ENCODE measurements at places on chromosomes 11 and 22.

DNA sequence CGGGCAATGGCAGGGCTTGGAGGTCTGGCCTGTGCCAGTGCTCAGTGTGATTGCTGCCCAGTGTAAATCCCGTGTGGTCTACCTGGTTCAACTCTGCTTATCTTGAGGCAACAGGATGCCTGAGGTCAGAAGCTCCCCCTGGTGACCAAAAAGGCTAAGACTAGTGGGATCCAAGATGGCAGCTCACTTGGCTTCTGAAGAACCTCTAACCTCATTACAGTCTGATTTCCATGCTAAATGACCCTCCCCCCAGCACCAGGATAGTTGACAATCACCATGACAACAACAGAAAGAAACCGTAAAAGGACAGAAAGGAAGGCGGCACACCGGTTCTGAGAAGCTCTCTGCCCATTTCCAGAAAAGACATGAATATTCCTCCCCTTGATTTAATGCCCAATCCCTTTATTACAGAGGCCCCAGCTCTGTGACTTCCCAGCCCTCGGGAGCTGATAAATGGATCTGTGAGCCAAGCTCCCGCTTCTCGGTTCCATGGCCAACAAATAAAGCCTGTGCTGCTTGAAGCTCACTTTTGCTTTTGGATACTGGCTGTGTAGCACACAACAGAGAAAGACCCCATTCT lies 398.4 kb downstream of the CTTN start:
- no peak for DNase-seq

DNA sequence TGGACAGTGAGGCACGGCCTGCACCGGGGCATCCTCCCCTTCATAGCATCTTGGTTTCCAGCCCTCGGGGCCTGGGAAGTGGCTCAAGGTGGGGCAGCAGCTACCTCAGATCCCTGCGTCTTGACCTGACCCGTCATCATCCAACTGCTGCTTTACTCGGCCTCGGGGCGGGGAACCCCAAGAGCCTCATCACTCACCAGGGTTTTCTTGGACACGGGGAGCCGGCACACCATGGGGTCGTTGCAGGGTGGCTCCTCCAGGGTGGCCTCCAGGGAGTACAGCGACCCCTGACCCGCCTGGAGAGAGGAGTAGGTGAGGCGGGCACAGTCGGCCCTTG lies 651 bp downstream of the CTSF start:
- DNase-seq, result no peak

- no peak for DNase-seq
Observed at GRCh38 chr11:84580428-84580827, 1046.7 kb downstream of the DLG2 start.

DNA sequence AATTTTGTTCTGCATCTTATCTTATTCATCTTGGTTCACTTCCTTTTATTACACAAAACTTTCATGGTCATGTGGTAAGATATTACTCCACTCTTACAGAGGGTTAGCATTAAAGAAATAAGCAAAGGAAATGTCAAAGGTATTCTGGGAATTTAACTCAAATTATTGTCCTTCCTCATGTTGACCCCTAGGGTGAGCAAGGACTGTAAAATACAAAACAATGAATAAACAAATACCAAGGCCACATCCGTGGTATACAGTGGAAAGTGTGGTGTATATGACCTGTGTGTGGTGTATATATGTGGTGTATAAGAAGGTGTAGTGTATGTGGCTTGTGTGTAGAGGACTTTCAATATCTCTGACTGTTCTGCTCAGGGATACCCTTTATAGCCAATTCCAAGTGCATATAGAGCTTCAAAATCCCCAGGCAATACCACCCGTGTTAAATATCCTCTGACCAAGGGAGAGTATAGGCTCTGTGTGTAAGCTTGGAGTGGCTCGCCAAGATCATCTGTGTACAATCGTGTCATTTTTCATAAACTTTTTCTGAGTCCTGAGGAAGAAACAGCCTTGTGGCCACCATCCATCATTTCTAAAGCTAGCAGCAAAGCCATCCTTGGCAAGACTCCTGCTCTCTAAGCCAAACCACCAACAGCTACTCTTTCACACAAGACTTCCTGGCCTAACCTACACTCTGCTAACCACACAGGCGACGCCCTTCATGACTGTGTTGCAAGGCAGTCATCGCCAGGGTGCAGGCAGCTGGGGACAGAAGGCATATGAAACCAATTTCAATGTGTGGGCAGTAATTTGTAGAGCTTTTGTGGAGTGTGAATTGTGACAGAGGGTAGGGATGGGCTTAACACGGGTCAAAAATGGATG lies 548.0 kb downstream of the ETS1 start:
- DNase-seq, result peak; percentile 88

- DNase-seq, result no peak
Observed at GRCh38 chr11:32527261-32528175, 56.1 kb upstream of the EIF3M start.

- DNase-seq, result no peak
Observed at GRCh38 chr22:19478045-19478900, 720 bp downstream of the UFD1 start.

- DNase-seq, result no peak
Observed at GRCh38 chr22:43925433-43926348, 2.1 kb downstream of the PNPLA3 start.

DNA sequence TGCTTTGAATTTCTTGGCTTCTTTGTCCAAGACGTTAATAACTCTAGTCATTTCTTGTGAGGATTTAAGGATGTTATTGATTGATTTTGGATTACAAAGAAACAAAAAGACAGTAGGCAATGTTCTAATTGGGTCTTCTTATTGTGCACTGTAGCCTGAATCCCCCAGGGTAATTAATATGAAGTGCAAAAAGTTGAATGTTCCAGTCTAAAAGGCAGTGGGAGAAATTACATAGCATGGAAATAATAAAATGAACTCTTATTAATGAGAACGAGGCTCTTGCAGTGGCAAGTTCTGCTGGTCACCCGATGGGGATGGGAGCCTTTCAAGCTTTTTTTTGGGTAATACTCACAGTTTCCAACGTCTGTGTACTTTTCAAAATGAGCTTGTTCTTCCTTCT lies 45.6 kb downstream of the UBASH3B start:
- DNase-seq, result no peak

GRCh38 chr11:100715165-100715761 lies 28.2 kb downstream of the ARHGAP42 start:
- no peak for DNase-seq

- peak; percentile 37 for DNase-seq
Observed at GRCh38 chr11:88435415-88435814, 97.9 kb upstream of the CTSC start.

- no peak for DNase-seq
Observed at GRCh38 chr11:37896016-37896415, 1298.0 kb upstream of the RAG2 start.

DNA sequence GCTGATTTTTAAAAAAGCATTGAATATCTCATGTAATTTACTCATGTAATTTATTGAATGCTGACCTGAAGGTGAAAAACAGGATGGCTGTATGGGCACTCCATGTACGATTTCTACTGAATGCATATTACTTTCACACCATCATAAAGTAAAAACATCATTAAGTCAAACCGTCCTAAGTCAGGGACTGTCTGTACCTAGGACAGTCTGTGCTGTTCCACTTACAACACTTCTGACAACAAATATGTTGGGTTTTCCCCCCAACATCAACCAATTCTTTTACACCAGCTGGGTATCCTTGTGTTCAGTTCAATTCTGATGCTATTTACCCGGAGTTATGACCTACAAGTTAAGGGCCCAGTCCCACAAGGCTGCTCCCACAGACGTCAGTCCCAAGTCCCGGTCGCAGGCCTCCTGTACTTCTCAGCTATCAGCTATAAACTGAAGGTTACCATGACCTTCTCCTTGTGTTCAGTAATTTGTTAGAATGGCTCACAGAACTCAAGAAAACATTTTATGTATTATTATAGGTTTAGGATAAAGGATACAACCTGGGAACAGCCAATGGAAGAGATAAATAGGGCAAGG lies 17.0 kb downstream of the UVRAG start:
- no peak for DNase-seq

DNA sequence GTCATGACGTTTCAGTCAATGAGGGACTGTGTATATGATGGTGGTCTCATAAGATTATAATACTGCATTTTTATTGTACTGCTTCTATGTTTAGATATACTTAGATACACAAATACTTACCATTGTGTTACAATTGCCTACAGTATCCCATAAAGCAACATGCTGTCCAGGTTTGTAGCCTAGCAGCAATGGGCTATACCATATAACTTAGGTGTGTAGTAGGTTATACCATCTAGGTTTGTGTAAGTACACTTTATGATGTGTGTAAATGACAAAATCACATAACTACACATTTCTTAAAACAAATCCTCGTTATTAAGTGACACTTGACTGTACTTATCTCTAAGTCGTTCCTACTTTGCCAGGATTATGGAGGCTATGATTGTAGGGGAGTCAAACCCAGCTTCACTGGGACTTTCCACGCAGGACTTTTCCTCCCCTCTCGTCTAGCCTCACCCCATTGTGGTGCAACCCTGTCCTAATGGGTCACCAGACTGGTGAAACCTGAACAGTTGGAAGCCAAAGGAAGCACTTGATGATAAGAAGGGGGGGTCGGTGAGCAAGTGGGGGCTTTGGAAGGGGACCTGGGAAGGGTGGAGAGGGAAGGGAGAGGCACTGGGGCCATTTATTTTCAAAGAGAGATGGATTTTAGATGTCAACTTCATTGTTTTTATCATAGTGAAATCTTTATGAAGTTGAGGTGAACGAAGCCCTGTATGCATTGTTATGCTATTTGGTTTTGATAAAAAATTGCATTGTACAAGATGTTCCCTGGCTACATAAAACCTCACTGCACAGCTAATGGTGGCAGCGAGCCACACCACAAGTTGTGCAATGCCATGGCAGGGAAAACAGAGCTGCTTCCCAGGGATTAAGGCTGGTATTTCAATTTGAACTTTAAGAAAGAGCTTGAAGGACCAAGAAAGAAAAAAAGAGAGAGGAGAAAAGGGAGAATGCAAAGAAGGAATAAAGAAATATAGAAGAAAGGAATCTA lies 129.1 kb downstream of the EHF start:
- DNase-seq, result peak; percentile 95

GRCh38 chr22:24831687-24832086 lies 25.7 kb downstream of the SGSM1 start:
- DNase-seq, result no peak

- DNase-seq, result no peak
Observed at GRCh38 chr11:121105063-121105480, 4.0 kb downstream of the TECTA start.

GRCh38 chr11:127075758-127076157 lies 75.2 kb upstream of the KIRREL3 start:
- no peak for DNase-seq

- no peak for DNase-seq
Observed at GRCh38 chr22:49023879-49024774, 803.5 kb downstream of the BRD1 start.

DNA sequence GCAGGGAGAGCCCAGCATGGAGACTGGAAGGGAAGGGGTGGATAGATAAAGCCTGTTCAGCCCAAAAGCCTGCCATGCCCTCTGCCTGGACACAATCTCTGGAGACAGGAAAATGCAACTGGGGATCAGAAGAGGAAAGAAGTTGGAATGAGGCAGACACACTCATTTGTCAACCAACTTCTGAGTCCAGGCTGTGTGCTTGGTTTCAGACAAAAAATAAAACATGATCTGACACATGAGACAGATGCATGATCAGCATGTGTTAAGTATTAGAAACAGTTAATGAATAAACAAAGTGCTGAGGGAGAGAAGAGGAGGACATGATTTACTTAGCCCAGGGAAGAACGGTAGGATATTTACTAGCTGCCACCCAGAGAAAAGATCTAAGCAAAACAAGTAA lies 839 bp downstream of the LRRN4CL start:
- no peak for DNase-seq

DNA sequence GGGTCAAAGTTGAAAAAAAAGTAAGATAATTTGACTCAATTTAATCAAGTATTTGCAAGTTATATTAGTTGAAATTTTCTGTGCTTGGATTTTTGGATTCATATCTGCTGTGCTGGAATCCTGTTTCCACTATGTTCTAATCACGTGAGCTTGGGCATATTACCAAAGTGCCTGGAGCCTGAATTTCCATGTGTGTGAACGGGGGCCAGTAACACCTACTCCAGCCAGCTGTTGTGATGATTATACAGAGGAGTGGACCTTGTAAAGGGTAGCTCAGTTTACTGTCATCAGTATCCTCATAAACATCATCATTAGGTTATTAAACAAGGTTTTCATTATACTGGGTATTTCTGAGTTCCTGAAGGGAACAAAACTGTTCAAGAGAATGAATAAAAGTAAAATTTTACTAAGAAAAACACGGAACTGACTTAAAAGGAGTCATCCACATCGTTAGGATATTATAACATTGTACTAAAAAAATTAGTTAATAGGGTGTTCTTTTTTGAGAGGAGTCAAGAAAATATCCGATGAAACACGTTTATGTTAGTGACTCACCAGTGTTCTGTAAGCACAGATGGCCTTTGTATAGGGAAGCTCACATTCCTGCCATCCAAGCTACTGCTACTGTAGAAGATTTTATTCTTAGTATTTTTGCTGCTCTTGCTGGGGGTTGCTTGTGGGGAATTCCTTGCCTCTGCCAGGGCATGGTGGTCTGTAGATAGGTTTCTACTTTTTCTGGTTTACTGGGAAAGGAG lies 144.1 kb downstream of the ARHGAP42 start:
- peak; percentile 82 for DNase-seq

GRCh38 chr11:25566298-25567200 lies 765.4 kb upstream of the ANO3 start:
- peak; percentile 37 for DNase-seq

- no peak for DNase-seq
Observed at GRCh38 chr11:43748095-43748494, 67.6 kb downstream of the HSD17B12 start.

GRCh38 chr11:122305426-122306320 lies 189.7 kb upstream of the BLID start:
- no peak for DNase-seq

- peak; percentile 58 for DNase-seq
Observed at GRCh38 chr11:129766898-129767604, 48.6 kb upstream of the TMEM45B start.

DNA sequence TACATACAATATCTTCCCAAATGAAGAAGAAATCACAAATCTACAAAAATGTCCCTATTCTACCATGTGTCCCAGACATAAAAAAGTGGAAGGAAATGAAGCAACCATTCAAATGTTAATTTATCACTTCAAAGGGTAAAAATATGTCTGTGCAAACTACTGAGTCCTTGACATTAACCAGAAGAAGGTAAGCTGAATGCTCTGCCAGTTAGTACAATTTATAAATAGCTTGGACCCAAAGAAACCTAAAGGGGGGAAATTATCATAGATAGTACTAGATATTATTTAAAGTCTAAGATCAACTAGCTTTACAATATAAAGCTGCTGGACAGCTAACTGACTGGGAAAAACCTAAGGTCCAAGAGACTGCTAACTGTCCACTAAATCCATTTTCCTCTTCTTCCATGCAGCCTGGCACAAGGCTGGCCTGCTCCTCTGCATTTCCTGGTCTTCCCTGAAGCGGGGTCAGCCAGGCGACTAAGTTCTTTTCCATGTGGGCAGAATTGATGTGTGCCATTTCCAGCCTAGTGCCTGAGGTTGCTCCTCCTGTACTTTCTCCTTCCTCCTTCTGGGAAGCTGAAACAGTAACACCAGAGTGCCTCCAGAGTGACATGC lies 190.9 kb downstream of the CADM1 start:
- no peak for DNase-seq

GRCh38 chr22:38697425-38698089 lies 3.2 kb downstream of the JOSD1 start:
- peak; percentile 83 for DNase-seq

All from choroid plexus epithelial cell (primary cell).